ENCODE measurements at places on chromosomes 4 and X.

DNA sequence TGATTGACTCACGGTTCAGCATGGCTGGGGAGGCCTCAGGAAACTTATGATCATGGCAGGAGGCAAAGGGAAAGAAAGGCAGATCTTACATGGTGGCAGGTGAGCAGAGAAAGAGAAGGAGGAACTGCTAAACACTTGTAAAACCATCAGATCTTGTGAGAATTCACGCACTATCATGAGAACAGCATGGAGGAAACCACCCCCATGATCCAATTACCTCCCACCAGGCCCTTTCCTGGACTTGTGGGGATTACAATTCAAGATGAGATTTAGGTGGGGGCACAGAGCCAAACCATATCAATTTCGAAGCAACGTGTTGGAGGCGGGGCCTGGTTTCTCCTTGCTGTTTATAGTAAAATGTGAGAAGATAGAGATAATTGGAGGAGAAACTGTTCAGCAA is 167.4 kb downstream of the GABRB1 start:
- no peak for DNase-seq

- no peak for DNase-seq
These were observed 50.9 kb downstream of the CORIN start for GRCh38 chr4:47786958-47787370.

DNA sequence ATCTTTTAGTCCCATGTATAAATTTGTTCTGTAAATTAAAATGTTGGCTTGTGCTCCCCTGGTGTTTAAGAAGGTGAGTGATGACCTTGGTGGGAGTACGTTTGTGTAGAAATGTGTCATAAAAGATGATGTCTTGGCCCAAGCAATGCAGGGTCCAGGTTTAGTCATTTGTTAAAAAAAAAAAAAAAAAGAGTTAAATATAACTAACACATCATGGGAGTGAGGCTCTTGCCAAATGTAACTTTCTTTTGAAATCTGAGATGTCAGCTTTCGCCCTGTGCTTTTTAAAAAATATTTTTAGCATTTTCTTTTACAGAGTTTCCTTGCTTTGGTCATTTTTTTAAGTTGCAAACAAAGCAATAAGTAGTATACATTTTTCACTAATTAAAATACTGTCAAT is 135.6 kb downstream of the FBXO8 start:
- no peak for DNase-seq

GRCh38 chr4:146545102-146545501 is 23.4 kb upstream of the SLC10A7 start:
- DNase-seq: no peak

DNA sequence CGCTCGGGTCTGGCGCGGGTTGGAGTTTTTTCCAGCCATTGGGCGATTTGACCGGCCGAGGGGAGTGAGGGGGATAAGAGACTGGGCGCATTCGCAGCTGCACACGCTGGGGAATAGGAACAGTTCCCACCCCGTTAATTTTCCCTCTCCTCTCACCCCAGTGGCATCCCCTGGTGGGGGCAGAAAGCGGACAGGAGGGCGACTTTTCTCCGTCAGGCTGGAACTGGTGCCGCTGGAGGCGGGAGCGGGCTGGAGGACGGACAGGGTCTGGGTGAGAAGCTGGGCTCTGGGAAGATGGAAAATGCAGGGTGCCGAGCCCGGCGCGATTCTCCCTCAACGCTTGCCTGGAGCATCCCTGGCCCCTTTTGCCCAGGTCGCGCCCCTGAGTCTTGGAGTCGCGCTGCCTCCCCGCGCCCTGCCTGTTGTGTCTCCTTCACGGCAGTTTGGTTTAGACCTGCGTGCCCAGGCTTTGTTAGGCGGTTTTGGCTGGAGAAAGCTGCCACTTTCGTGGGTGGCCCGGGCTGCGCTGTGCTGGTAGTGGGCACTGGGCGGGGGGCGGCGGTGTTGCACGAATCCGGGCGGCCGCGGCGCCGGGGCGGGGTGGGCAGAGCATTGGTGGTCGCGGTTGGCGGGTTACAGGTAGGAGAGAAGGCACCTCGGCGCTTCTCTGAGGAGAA is 2.0 kb downstream of the ADGRL3 start:
- DNase-seq: peak; percentile 14

- DNase-seq: no peak
These were observed 346.6 kb downstream of the OPHN1 start for GRCh38 chrX:68086709-68087108.

DNA sequence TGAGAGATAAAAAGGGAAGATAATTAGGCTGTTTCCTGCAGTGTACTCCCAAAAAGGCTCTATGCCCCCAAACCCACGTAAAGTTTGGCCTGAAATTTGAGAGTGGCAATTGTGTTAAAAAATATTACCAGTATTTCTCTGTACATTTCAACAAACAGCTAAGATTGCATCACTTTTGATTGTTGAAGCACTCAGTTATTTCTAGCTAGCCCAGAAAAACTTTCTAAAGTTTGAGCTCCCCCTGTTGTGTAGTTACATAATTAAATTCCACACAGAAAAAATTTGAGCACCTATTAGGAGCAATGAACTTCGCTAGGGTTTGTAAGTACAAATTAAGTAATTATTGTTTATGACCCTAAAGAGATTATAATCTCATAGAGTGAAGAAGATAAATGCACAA is 109.4 kb downstream of the DLG3 start:
- DNase-seq: no peak

DNA sequence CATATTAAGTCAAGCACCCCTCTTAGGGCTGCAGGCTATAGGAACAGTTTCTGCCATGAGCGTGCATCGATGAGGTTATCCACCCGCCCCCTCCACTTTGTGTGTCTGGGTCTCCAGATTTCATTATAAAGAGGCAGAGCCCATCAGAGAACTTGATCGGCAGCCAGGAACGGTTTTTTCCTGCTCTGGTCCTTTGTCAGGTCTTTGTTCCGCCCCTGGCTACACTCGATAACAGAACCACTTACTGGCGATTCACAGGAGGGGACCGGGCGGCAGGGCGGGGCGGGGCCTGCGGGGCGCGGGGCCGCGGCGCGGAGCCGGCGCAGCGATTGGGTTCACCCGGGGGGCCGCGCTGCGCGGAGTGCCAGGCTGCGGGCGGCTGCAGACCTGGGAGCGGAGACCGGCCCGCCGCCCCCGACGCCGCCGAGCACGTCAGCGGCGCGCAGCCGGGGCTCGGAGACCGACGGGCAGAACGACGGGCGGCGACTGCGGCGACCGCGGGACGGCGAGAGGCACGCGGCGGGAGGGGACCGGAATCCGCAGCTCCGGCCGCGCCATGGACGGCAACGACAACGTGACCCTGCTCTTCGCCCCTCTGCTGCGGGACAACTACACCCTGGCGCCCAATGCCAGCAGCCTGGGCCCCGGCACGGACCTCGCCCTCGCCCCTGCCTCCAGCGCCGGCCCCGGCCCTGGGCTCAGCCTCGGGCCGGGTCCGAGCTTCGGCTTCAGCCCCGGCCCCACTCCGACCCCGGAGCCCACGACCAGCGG is at the start of gene SLC10A4:
TSS of gene SLC10A4 (plus strand) at position 338 of the 771 bp plus-strand sequence. CDS start at position 557, 219 bp downstream.
- no peak for DNase-seq

GRCh38 chrX:154751203-154751668 is 359 bp upstream of the GAB3 start:
- no peak for DNase-seq

- no peak for DNase-seq
These were observed 455.2 kb downstream of the PCDH7 start for GRCh38 chr4:31175242-31175910.

GRCh38 chr4:88285235-88285653 is 883 bp upstream of the PPM1K start:
- no peak for DNase-seq

DNA sequence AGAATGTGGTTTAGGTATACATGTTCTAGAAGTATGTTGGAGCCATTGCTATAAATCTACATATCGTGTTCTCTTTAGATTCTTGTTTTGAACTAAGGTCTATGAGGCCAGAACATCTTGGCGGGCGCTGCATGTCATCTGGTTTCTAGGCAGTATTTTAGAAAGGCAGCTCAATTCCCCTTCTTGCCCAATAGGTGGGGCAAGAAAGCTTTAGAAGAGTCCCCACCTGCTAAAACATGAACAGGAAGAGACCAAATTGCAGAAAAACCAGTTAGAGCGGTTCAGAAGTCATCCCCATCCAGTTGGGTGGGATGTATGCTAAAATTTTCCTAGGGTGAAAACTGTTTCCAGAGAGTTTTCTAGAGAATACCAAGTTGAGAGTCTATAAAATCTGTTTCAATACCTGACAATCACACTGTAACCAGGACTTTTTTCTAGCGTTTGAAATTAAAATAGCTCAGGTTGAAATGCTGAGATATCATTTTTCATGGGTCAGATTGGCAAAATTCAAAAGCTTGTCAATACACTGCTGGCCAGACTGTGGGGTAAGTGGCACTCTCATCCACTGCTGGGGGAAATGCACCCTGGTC is 17.5 kb upstream of the SH3KBP1 start:
- DNase-seq: no peak

DNA sequence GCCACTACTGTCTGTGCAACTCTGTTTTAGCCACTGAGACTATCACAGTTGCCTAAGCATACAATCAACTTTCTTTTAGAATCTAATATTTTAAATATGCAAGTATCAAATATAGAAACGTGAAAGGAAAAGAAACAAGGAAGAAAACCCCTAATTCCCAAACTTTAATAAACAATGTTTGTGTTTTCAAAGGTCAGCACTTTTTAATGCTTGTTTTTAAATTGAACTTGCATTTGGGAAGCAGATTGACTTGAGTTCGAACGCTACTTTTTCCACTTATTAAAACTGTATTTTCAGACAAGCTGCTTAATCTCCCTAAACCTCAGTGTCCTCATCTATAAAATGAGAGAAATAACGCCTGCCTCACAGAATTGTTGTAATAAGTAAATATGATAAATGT is 185.8 kb upstream of the GPC4 start:
- no peak for DNase-seq

DNA sequence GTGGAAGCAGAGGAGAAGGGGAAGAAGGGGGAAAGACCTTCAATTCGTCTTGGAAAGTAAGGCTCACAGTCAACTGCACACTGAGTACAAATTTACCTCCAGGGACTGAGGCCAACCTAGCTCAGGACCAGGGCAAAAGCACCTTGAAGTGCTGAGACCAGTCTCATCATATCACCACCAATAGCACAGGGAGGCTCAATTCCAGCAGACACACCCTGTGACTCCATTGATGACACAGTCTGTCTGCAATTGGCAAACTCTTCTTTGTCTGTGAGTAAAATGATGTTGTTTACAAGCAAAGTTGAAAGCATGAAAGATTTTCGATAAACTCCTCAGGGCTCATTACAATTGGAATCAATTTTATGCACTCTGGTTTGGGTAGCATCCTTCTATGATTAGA is 32.3 kb downstream of the TRIML1 start:
- DNase-seq: no peak

DNA sequence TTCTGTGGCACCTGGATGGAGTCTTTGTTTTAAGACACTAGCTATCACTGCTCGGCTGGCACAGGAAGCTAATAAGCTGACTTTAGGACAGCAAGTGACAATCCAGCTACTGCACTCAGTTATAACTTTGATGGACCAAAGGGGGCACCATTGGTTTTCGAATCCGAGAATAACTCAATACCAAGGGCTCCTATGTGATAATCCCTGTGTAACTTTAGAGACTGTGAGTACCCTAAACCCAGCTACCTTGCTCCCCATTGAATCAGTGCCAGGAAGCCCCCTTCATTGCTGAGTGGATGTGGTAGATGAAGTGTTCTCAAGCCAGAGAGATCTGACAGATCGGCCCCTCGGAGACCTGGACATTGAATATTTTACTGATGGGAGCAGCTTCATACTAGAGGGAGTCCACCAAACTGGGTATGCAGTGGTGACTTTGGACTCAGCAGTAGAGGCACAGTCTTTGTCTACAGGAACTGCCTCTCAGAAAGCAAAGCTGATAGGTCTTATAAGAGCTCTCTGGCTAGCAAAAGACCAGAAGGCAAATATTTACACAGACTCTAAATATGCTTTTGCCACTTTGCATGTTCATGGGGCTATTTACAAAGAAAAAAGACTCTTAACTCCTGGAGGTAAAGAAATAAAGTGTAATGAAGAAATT is 35.5 kb upstream of the UGT2B7 start:
- no peak for DNase-seq

DNA sequence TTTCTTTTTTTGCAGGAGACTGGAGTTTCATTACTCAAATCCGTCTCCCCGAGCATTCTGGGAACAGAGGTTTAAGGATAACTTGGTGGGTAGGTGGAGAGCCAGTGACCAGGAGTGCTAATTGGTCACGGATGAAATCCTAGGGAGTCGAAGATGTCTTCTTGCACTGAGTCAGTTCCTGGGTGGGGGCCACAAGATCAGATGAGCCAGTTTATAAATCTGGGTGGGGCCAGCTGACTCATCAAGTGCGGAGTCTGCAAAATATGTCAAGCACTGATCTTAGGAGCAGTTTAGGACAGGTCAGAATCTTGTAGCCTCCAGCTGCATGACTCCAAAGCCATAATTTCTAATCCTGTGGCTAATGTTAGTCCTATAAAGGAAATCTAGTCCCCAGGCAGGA is 741.3 kb downstream of the PCDH7 start:
- no peak for DNase-seq

DNA sequence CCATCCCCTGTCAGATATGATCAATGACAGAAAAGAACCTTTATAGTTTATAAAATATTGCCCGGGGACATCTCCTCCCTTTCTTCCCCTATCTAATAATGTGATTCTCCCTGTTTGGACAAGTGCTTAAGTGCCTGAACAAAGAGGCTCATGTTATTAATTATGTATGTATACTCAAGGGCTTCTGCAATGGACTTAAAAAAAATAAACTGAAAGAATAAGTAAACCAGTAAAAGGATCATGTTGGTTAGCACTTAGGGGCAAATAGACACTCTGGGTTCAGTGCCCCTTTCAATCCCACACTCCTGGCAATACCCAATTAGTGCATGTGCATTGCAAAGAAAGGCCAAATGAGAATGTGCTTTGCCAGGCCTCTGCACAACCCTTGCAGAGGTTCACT is 30.7 kb upstream of the RPS6KA6 start:
- DNase-seq: no peak

DNA sequence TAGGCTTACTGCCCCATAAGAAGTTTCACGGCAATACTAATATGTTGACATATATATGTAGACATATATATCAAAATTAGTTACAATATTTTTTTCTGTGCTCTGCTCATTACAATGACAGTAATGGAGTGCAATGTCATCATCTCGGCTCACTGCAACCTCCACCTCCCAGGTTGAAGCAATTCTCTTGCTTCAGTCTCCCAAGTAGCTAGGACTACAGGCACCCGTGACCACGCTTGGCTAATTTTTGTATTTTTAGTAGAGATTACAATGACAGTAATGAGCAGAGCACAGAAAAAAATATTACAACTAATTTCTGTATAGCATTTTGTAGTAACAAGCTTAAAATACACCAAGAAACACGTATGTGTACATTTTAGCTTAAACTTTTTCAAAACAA is 7.6 kb downstream of the EIF4E start:
- DNase-seq: no peak

Data from left renal pelvis (tissue), 4 donors.